ENCODE measurements at places on chromosomes 2 and 18.

GRCh38 chr2:239684271-239684810 is 283.5 kb upstream of the HDAC4 start:
- DNase-seq, result no peak

- DNase-seq, result no peak
These were observed 17.6 kb upstream of the EPHA4 start for GRCh38 chr2:221589696-221590095.

GRCh38 chr2:232521098-232521497 is 910 bp downstream of the PRSS56 start:
- DNase-seq, result no peak

DNA sequence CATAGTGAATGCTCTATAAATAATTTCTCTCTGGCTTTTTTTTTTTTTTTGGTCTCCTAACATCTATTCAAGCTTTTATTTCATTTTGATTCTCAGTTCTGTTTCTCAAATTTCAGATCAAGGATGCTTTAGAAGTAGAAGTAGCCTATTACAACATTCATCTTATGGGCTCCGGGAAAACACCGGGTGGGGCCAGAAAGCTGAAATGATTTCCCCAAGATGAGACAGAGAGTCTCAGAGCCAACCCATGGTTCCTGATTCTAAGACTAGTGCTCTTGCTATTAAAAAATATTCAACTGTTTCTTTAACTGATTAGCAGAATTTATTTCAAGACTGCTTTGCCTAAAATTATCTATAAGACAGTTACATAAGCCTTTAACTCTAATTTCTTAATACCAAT is 147.2 kb upstream of the CCDC68 start:
- DNase-seq, result no peak

GRCh38 chr2:113240915-113241911 is 37.5 kb downstream of the PAX8 start:
- DNase-seq, result no peak

DNA sequence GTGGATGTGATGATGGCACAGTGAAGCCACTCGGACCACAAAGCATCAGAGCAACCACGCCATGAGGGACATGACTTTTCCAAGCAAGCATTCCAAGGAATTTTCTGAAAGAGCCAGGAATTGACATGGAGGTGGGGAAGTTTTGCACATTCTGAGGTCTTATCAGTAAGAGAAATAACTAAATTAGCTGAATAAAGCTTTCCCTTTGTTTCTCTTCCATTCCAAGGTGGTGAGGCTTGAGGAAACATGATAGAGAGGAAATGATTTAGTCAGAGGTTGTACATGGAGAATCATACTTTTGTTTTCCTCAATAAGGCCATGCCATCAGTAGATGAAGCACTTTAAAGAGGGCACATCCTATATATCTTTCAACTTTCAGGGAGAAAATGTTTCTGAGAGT is 115.7 kb upstream of the MMADHC start:
- DNase-seq, result no peak

DNA sequence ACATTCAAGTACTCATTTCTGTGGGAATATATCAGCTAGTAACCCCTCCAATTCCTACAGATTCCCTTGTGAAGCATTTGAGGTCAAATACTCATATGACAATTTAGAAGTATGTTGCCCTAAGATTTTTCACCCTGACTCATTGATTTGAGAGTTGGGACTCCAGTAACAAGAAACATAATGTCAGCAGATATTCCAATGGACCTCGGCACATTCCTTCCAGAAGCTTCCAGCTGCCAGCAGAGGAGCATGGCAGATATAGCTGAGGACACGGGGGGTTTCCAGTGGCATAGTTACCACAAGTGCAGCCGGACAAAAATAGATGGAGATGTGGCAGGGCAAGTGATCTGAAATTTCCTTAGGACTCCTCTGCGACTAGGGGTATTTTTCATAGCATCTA is 101.9 kb upstream of the ARHGAP28 start:
- no peak for DNase-seq

- no peak for DNase-seq
These were observed 888.0 kb upstream of the CHAC2 start for GRCh38 chr2:52879561-52879960.

DNA sequence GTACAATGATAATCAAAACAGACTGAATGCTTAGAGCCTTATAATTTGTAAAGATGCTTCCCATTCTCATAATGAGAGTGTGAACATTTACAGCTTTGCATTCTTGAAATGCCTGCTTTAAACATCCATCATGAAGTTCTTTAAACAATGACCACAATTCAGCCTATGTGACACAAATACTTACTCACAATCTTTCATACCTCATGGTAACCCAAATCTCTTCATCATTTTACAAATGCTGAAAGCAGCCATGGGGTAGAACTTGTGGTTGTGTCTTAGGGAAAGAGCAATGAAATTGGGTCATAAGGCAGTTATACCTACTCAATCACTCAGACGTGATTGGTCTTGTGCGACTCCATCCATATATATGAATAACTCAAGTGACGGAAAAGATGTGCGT is 140.7 kb downstream of the RND3 start:
- no peak for DNase-seq

DNA sequence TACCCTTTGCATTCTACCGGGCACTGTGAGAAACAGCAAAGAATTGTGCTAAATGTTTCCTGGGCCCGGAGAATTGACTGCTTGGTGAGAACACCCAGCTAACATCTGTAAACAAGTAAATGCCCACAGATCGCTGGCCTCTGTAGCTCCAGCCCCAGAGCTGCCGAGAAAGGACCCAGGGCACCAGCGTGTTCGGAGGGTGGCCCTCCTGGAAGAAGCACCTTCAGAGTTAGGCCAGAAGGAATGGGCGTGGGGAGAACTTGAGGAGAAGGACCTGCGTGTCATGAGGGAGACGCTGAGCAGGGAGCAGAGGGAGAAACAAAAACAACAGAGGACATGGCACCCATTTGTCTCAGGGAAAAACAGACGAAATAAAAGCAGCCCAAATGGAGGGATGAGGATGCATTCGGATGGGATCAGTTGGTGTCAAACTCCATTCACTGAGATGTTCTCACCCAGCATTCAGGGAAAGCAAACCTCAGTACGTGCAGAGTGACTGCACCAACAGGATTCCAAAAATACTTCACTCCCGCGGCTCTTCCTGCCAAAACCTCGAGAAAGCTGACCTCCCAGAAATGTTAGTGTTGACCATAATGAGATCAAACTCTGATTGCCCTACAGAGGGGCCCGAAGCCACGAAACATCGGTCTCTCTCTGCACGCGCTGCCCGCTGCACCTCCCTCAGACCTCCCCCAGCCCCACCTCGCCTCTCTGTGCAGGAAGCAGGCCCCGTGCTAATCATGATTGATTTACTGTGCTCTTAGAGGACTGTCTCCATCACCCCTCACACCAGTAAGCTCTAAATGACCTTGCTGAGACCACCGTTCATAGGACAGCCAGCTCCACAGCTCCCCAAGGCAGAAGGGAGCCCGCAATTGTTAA is 376.3 kb upstream of the SALL3 start:
- no peak for DNase-seq

- DNase-seq, result no peak
These were observed 67.2 kb downstream of the SLC8A1 start for GRCh38 chr2:40384714-40385113.

DNA sequence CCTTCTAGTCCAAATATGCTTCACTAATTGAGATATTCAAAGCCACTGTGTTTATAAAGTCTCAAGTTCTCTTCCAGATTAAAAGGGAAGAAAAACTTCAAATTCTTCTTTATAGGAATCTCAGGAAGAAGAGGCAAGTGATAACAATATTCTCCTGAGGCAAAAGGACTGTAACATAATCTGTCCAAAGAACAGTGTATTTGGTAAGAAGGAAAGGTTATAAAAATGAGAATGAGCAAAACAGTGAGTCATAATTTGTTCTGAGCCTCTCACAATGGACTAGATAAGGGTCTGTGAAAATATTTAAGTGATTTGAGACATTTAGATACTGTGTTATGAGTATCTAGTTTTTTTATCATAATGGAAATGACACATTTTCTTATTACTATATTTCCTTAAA is 44.3 kb downstream of the SNRPD1 start:
- no peak for DNase-seq

GRCh38 chr2:231984992-231985391 is 23.5 kb downstream of the DIS3L2 start:
- DNase-seq, result no peak

DNA sequence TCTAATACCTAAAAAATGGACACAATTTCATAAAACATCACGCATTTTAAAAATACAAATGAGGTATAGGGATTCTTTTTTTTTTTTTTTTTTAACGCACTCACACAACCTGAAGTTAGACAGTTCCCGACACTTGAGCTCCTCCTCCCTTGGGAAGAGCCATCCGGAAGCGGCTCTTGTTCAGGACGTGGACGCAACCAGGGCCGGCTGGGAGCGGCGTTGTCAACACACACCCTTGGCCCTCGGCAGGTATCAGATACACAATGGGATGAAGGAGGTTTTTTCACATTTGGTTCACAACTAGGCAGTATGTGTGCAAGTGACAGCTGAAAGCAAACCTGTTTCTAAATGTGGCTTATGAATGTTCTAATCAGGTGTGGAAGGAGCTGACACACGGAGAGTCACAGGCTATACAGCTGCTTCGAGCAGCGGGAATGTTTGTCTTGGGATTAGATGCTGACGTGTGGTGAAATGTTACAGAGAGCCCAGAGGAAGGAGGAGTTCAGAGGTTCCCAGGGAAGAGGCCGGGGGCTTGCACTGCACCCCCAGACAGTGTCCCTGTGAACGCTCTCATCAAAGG is 111.1 kb downstream of the PXDN start:
- DNase-seq, result no peak

- no peak for DNase-seq
These were observed 94.0 kb downstream of the PLA2R1 start for GRCh38 chr2:159968279-159968900.

GRCh38 chr2:45391866-45392265 is 219.2 kb downstream of the SRBD1 start:
- no peak for DNase-seq

GRCh38 chr2:156562124-156562523 is 125.9 kb downstream of the GPD2 start:
- no peak for DNase-seq

DNA sequence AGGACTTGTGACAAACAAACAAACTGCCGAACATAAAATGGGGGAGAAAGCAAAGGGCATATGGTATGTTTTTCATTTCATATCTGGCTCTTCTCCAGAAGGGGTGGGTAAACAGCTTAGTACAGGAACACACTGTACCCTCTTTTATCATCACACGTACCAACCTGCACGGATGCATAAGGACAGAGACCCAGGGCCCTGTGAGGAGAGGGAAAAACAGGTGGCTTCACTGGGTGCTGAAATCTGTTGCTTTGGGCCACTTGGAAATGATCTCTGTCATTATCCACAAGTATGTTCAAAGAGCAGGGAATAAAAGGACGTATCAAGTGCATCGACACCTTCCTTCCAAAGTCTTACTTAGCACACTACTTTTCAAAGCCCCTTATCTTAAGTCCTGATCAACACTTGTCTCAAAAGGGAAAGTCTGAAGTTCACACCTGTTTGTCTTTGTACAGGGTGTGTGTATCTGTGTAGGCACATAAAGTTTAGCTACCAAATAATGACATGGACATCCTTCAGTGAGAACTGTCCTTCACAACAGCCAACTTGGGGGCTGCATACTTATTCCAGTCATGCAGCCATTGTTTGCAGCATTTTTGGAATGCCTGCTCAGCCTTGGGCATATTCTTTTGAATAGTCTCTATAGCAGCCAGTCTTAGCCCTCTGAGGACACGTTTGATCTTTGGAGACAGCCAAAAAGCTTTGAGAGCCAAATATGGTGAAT is 60.6 kb downstream of the IRS1 start:
- DNase-seq, result no peak

GRCh38 chr18:25050605-25051004 is 301.4 kb downstream of the ZNF521 start:
- no peak for DNase-seq

DNA sequence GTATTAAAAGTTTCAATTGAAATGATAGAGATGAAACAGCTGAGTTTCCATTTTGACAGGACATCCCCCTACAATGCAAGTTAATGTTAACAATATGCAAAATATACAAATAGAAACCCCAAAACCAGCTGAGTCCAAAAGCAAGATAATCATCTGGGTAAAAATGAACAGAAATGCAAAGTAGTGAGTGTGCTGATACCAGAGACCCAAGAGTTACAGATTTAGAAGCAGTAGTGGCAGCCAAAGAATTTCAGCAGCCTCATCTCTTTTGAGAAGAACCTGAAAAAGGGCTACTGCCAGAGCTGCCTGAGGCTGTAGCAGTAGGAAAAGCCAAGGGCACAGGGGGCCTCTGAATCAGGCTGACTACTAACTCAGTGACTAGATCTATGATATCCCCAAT is 82.6 kb downstream of the THADA start:
- no peak for DNase-seq
